Activated CD4-positive, alpha-beta T cell treated with anti-CD3 and anti-CD28 coated beads, Interleukin-2, Interleukin-4, amounts not matched to agents 100 ng/mL and 50 ng/mL, durations not matched to agents 16 hours and 8 hours (primary cell): ENCODE measurements at places on chromosomes 11 and 22.

DNA sequence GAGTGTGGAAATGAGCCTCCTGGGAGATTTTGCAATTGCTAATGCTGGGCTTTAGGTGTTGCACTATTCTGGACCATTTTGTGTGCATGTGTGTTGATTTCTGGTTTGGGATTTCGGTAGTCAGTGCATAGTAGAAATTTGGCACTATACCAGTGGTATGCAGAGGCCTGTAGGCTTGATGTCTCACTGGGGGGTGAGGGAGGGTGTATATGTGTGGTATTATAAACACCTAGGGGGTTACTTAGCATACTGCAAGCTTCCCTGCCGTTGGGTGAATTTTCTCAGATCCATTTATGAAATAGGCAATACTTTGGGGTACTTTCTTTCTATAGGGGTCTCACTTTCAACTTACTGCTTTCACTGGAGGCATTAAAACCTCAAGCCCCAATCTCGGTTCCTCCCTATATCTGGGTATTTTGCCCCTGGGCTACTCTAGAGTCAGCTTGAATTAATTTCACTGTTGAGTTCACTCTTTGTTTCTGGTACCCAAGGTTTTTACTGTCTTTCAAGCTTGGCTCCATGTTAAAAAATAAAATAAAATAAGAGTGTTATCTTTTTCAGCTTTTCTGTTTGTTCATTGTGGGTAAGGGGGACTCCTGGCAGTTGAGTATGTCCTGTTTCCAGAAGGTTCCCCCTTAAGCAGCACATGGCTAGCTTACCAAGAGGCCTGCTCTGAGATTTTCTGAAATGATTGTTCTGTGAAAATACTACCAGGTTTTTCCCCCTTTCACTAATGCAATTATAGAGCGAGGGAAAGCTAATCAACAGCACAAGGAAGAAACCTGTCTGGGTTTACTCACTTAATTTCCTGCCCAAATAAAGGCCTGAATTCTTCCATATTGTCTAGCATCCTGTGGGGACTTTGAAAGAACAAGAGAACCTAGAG lies 45.8 kb downstream of the PPFIBP2 start:
- no peak for DNase-seq

DNA sequence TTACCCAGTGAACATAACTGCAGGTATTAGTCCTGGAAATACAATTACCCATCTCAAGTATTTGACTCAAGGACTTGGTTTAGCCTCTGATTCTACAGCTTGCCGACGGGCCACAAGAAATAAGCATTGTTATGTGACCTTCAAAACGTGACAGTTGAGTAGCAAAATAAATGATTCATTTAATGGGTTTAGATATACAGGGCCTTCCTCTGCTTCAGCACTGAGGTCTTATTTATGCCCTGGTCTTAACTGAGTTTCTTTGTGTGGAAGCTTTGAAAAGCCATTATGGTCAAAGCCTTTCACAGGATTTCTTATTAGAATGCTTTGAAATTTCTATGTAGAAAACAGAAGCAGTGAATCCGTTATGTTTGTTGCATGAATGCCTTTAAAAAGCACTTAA lies 899.2 kb upstream of the API5 start:
- no peak for DNase-seq

DNA sequence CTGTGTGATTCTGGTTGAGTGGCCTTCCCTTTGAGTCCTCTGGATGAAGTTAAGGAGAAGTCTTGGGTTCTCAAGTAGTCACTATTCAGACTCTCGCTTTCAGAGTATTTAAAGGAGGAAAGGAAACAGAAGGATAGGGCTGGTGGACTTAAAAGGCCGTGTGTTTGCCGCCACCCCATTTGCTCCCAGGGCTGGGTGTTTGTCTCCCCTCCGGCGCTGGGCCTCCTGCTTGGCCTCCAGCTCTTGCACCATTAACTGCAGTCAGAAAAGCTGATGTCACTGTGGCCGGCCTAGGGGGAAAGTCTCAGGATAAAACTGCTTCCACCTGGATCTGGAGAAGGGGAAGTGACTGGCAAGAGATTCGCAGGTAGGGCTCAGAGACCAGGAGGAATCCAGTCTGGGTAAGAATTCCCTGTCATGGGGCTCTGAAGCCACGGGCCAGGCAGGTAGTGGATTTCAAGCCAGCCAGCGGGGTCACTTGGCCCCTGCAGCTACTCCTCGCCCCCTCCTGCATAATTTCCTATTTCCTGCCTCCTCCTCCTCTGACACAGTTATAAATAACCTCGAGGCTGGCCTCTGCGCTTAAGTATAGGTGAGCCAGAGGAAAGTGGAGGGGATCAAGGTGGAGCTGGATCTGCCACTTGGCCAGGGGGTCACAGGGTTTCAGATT lies 17.1 kb downstream of the TIMP3 start:
- no peak for DNase-seq

GRCh38 chr11:18704698-18705097 lies 6.1 kb downstream of the TMEM86A start:
- no peak for DNase-seq

DNA sequence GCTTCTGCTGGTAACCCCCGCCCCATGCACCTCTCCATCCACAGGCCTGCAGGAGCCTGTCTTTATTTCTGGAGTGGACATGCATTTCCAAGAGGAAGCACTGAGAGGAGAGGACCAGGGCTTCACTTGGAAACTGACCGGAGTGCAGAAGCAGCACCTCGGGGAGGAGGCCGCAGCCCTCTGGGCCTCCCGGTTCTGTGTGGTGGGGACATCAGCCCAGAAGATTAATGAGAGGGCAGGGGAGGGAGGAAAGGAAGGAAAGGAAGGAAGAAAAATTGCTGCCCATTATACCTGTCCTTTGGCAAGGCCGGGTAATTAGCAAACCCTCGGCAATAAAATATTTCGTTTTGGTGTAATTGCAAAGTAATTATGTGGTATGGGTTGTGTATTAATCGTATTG lies 97.0 kb downstream of the TP53I11 start:
- no peak for DNase-seq

DNA sequence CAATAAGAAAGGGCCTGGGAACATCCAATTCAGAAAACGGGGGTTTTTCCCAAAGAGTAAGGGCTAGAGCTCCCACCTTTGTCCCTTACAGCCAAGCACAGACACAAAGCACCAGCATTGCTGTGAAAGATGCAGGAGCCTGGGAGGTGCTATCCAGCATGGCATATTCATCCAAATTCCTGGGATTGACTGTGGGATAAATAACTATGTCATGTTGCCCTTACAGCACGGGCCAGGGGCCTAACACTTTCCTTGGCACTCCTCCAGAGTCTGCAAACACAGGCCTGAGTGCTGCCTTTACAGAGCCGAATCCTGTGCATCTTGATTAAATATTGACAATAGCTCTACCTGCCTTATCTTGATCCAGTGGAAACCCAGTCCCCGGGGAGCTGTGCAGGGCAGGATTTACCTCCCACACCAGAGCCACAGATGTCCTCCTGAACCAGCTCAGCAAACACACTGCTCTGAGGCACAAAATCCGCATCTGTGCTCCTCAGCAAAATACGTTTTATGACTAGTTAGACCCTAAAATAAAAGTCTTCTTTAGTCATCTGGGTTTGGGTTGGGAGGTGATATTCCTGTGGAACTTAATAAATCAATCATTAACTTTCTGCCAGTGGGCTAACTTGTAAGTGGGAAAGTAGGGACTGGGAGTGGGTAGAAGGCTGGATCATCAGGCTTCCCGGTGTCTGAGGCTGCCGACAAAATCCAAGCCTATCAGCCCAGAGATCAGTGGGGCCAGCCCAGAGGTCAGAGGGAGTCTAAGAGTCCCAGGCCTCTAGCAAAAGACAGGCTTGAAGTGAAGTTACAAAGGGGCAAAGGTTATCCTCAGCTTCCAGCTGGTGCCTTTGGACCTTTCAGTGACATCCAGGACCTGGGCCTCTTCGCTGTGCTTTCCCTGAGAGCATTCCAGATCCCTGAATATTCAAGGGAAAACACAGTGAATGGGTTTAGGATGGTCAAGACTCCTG lies 36.5 kb downstream of the POU2AF3 start:
- no peak for DNase-seq

GRCh38 chr11:112790286-112790685 lies 170.9 kb upstream of the NCAM1 start:
- no peak for DNase-seq

DNA sequence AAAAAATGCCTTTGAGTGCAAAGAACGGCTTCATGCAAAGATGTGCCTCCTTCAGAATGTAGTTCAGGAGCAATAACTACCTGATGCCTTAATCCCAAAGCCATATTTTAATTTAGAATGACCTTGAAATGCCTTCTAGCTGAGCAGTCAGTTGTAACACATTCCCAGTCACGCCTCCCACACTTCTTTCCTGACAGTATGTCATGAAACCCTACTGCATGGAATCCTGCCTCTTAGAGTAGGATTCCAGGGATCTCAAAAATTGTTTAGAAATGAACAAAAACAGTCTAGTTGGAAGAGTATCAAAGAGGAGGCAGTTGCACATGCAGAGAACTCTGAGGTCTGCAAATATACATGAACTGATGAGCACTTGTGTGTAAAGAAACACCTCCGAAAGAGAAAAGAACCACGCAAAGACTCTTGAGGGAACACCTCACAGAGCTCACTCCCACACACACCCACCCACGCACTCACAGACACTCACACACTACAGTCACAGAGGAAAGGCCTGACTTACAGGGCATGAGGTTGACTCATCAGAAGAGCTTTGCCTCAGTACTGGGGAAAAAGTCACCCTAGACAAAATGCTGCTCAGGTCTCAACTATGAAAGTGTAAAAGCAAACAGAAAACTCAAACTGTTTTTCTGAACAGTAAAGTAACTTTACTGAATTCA lies 77.4 kb downstream of the GGTLC2 start:
- peak; percentile 52 for DNase-seq

GRCh38 chr11:43504316-43504950 lies 145.7 kb downstream of the TTC17 start:
- DNase-seq, result no peak

DNA sequence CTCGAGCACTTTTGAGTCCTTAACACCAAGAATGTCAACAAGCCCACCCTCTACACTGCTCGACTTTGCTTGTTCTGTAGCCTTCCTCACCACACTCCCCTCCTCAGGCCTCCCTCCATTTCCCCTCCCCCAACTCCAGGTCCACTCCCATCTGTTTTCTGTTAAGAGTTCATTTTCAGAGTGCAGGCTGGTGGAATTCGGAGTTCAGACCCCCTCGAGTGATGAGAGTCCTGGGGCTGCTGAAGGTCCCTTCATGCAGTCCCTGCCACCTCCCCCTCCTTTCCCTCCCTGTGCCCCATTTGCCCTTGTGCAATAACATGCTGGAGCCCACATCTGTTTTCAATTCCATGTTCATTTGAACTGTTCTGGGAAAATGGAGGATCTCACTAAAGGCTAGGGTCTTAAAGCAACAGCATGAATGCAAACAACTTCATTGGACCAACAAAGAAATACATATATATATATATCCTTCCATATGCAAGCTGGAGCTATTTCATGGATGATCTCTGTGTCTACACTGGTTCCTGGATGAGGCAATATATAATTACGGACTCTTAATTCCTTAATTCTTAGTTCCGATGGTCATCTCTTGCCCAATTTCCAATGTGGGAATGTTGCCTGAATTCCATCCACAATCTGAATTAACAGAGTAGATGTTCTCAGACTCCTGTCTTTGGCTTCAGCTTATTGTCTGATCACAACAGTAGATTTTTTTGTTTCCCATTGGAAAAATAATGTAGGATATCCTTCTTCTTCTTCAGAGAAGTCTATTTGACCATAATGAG lies 340.4 kb downstream of the ETS1 start:
- DNase-seq, result no peak

DNA sequence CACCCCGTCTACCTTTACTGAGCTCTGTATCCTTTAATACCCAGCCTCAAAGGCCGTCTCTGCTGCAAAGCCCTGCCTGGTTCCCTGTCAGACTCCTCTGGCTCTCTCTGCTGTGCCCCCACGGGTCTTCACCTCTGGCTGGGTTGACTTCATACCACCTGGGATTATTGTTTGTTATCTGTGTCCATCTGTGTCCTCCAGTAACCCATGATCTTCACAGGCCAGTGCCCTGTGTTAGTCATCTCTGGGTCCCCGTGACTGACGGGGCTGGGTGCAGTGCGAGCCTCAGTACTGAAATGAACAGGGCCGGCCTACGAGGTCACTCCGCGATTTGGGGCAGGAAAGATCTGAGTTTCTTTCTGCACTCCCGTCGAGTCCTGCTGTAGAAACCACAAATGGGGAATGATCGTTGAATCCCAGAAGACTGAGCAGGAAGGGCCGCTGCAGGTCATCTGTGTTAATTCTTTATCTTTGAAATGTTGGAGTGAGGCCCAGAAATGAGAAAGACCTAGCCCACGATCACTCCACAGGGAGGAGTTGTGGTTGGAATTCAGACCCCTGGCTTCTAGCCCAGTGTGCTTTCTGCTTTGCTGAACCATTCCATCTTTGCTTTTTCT lies 12.3 kb upstream of the TUB start:
- no peak for DNase-seq

DNA sequence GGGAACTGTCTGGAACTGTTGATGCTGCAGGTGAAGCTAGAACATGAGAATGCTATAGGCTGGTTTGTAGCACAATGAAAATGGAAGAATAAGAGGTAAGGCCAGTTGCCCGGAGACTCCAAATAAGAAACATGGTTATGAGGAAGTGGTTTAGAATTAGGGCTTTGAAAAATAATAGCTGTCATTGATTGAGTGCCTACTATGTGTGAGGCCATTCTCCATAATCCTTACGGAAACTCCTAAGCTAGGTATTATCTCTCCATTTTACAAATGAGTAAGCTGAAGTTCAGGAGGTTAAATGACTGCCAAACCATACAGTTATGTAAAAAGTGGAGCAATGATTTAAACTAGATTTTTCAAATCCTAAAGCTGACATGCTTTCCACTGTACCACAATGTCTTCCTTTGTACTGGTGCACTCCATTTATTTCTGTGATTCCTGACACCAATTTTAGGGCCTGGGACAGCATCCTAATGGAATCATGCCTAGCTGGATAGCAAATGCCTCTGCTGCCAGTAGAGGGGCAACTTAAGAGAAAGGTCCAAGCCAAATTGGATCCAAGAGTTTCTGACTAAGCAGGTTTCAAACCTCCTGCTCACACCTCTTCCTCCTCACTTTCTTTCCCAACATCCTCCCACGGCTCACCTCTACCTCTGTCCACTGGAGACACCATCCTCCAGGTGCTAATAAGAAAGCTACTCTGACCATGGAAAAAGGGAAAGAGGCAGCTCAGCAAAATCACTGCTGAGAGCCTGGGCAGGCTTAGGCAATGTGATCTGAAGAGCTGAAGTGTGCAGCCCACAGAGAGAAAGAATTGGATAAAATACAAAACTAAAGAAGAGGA lies 46.9 kb upstream of the PICALM start:
- no peak for DNase-seq

DNA sequence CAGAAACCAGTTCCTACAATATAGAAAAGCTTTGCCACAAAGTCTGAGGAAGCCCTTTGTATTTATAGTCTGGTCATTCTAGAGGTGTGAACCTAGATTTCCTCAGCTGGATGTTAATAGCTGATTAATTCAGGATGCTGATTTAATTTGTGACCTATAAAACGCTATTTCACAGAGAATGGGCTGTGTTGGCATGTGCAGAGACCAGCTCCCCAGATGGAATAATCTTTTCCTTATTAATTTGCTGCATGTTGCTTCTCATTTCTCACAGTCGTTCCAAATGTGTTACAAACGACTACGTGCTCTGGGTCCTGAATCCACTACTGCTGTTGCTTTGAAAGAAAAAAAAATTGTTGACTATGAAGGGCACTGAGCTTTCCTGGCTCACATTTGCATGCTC lies 49.3 kb downstream of the BDNF start:
- DNase-seq, result no peak
